ENCODE measurements at places on chromosomes 6 and 20.
A peak's percentile ranks its signal among the peaks of the same experiment; 100 is the strongest.

- DNase-seq = peak; percentile 34
These were observed 786 bp downstream of the ADRM1 start for GRCh38 chr20:62303340-62304226.

- no peak for DNase-seq
These were observed 24.7 kb upstream of the PYGB start for GRCh38 chr20:25223179-25223661.

- no peak for DNase-seq
These were observed 141.4 kb downstream of the CD83 start for GRCh38 chr6:14258695-14259593.

DNA sequence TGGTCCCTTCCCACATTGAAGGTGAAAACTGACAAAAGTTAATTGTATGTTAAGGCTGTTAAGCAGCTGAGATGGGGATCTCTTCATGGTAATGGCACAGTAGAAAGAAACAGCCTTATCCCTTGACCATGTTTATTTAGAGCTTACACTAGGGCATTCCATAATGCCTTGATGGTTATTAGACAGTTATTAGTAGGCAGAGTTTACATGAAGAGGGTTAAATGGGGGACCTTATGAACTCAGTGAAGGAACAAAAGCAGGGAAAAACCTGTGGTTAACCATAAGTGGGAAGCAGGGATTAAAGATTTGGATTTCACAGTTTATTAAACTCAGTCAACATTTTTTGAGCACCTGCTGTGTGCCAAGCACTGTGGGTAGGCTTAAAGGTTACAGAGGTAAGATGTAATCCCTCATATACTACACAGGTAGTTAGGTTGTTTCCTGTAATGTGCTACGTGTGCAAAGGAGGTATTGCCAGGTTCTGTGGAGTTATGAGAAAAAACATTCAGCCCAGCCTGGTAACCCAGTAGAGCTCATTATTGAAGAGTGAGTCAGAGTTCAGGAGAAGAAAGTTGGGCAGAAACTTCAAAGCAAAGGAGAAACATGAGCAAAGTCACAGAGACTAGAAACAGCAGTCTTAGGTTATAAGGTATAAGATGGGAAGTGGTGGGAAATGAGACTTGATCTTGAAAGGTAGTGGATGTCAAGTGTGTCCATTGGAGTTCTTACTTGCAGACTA is 32.3 kb upstream of the GNRH2 start:
- DNase-seq = no peak

DNA sequence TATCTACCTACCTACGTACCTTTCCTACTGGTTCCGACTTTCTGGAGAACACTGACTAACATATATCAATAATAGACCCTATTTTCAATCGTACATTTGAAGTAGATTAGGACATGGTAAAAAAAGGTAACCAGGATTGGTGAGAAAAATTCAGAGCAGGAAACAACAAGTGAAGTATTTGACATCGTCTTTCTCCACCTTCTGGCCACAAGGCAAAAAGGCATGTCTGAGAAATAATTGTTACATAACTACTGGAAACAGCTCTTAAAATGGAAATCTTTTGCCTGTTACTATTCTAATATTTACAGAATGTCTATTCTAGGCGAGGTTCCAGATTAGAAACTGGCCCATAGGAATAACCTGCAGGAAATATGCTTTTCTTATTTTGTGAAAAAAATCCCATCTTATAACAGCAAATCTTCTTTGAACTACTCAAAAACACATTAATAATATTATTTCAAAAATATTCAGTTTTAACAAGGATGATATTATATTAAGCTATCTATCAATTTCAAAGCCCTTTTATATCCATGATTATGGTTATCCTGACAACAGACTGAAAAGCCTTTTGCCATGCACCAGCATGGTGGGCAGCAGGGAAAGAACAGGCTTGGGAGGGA is 80.8 kb downstream of the RCAN2 start:
- DNase-seq = no peak

DNA sequence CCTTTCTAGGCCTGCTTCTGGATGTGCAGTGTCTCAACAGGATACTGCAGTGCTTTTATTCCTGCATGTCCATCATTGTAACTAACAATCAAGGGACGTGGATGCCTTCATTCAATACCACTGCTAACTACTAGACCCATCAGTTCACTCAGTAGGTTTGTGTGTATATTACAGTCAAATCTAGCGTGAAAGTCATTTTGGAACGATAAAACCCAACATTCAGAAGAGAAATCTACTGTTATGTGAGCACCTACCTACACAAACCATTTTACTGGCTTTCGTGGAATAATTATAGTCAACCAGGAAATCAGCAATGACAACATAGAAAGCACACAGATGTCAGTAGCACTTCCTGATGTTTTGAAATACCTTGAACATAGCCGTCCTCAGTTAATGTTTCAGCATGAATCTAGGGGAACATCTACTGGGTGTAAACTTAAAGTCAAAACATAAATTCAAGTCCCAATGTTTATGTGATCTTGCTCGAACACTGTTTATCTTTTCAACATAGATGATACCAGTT is 270.6 kb downstream of the FARS2 start:
- DNase-seq = no peak

DNA sequence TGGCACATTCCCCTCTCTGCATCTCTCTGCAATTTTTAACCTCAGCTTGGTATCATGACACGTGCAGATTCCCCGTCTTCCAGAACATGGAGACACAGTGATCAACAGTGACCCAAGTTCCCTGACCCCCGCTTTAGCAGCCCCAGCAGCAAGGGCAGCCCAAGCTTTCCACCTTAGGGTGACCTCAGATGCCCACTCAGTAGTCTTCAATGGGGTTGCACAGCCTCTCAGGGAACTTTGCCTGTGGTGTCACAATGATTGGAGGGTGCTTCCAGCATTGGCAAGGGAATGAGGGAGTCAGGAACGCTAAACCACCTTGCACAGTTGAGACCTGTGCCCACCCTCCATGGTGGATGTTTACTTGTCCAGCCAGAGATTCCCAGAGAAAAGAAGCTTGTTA is 287.1 kb upstream of the CDH4 start:
- DNase-seq = no peak

- DNase-seq = no peak
These were observed 265.8 kb upstream of the TCF21 start for GRCh38 chr6:133623065-133623464.

GRCh38 chr6:116369540-116369939 is 1.2 kb upstream of the DSE start:
- DNase-seq = no peak

DNA sequence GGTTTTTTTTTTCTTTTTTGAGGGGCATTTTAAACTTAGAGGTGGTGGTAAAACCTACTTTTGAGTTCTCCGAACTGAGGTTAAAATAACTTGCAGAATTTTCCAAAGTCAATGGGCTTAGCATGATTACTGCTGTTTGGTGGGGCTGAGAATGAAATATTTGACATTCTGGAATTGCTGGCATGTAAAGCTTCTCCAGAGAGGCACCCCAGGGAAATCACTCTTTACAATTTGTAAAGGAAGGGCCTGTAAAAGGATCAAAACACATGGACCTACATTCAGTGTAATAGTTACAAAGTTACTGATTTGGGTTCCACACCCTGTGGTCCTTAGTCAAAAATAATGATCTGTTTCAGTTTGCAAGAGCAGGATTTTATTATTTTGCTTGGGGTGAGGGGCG is 5.5 kb downstream of the FAM217B start:
- DNase-seq = no peak

- no peak for DNase-seq
These were observed 182.2 kb downstream of the SLC16A10 start for GRCh38 chr6:111269401-111269970.

DNA sequence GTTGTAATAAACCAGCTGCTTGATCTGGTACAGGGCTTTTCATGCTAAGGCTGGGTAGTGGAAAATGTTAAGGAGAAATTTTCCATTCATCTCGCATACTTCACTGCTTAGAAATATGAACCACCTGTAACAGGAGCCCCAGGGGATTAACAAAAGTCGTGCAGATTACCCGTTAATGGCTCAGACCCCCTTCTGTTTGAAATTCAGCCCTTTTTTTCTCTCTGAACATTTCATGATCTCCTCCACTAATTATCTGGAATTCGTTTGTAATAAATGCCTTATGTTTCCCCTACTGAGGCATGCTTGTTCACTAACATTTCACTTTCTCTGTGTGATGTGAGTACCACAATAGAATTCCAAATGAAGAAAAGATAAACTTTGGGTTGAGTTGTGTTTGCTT is 336.4 kb upstream of the HSF2 start:
- DNase-seq = no peak

GRCh38 chr6:159959165-159959975 is 9.5 kb upstream of the IGF2R start:
- DNase-seq = no peak

DNA sequence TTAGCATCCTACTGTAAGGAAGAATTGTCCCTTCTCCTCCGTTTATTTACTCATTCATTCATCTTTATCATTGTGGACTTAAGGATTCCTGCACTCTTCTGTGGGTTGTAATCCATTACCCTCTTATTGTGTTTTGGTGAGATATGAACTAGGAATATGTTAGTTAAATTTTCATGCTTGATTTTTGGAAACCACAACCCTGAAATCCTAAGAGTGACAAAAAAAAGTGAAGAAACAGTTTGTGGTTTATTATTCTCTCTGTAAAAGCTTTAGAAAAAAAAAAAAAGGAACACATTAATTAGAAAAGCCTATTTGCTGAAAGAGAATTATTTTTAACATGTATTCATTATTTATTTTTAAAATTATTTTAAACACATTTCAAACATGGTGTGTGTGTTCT is 36.7 kb upstream of the INSM1 start:
- no peak for DNase-seq
